ENCODE measurements at places on chromosomes 3 and 15.
A peak's percentile ranks its signal among the peaks of the same experiment; 100 is the strongest.

DNA sequence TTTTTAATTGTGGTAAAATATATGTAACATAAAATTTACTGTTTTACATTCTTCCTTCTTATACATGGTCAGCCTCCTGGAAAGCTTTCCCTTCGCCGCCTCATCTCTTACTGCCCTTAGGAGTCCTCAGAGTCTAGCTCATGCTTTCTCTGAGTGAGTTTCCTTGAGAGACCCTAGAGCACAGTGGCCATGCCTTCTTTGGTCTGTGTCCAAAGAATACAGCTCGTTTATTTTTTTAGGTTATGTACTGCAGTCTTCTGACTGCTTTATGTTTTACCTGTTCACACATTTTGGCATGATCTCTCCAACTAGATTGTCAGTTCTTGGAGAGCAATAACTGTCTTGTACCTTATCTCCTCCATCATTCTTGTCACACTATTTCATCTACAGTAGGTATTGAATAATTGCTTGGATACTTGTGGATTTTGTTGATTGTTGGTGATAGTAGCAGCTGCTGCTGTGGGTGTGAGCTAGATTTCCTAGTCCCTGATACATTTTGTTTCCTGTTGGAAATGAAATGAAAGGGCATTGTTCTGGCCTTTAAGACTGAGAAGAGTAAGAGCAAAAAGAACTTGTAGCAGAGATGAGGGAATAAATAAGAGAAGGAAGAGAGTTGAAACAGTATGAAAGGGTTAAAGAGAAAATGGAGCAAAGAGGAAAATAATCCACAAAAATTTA, 10.9 kb downstream of the ARIH2 start:
- DNase-seq = no peak

- DNase-seq = no peak
Observed at GRCh38 chr3:69445024-69445423, 59.1 kb upstream of the FRMD4B start.

DNA sequence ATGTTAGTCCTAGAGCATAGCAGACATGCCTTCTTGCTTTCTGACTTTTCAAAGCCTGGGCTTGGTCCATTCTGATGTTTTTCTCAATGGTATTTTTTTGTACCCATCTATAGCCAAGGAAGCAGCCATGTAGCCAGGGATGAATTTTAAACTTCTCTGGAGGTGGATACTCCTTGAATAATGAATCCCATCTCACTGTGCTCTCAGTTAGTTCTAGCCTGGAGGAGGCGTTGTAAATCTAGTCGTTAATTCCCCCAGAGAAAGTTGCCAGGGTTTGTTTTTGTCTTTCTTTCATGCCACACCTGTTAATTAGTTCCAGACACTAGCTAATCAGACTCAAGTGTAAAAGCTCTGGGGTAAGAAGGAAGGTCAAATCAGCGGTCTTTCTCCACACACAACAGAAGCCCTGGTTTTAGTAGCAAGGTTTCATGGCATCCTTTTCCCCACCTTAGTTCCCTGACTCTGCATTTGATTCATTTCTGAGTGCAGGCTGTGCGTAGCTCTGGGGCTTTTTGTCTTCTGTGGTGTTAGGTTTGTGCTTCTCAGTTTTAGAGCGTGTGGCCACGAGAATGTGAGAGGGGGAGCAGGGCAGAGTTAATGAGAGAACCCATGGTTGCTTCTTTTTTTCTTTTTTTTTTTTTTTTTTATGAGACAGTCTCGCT, 19.7 kb downstream of the PTPRG start:
- DNase-seq = no peak

DNA sequence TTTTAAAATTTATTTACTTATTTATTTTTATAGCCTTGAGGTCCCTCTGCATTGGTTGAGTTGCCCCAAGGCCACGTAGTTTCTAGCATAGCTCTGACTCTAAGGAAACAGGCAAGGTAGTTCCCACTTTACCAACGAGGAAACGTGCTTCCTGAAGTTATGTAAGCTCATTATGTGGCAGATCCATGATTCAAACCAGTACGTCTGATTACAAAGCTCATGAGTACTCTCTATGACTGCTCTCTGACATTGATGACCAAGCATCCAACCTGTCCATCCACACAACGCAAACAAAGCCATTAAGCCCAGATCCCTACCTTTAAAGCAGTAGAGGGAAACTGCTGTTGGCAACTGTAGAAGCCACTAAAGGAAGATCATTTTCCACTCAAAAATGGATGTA, 25.6 kb downstream of the WWTR1 start:
- no peak for DNase-seq

GRCh38 chr15:64222573-64223366, 59.9 kb upstream of the PPIB start:
- DNase-seq = no peak

- DNase-seq = no peak
Observed at GRCh38 chr15:25710184-25710583, 152.9 kb downstream of the ATP10A start.

DNA sequence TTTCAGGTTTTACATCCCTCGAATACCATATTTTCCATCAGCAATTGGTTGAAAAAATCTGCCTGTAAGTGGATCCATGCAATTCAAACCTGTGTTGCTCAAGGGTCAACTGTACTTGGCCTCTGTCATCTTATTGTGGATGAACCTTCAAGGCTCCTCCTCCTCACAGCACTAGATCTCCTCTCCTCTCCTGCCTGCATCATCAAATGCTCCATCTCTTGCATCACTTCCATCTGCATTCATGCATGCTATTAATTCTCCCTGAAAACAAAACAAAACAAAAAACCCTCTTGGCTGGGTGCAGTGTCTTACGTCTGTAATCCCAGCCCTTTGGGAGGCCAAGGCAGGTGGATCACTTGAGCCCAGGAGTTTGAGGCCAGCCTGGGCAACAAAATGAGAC, 10.1 kb downstream of the BCL2L10 start:
- DNase-seq = no peak

- no peak for DNase-seq
Observed at GRCh38 chr15:25543196-25543595, 104.4 kb upstream of the UBE3A start.

GRCh38 chr15:73965094-73965757, 26.9 kb downstream of the STOML1 start:
- DNase-seq = no peak

DNA sequence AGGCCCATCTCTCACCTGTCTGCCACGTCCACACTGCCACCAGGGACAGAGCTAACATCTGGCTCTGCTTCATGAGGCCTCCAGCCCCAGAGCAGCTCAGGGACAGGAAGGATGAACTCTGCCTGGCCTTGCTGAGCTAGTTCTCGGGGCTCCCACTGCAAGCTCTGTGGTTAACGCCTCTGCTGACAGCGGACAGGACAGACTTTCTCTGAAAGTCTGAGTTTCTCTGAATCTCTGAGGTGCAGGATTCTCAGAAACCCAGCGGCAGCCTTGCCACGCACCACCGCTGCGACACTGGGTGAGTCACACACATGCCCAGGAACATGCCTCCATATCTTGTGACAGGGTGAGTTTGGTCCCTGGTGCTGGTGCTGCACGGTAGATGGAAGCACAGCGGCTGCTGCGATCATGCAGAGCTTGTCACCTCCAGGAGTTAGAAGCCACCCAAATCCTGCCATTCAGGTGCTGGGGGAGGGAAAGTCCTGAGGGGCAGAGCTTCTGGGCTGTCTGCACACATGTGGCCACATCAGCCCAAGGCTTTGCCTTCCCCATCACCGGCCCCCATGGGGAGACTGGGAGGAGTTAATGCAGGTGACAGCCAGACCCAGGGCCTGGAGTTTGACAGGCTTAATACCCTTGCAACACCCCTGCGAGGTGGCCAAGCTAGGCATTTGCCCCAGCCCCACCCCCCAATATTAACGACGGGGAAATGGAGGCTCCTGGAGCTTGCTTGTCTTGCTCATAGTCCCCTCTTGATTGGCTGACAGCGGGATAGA, 267.0 kb downstream of the PLCL2 start:
- peak; percentile 87 for DNase-seq

GRCh38 chr3:187504435-187504834, 136.2 kb downstream of the RTP4 start:
- no peak for DNase-seq

DNA sequence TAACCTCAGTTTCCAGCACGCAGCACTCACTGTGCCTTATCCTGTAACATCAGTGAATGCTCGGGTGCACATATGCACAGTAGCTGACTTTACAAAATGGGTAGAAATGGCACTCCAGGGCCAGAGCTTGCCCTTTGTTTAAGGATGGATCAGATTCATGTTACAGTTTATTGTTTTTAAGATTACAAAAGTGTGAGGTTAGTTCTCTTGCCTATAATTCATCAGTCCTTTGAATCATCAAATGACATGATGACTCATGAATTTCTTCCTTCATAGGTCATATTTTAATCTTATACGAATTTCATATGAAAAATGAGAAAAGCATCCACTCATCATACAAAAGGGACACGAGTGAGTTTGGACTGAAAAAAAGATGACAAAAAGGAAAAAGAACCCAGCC, 545.3 kb downstream of the GBE1 start:
- no peak for DNase-seq

GRCh38 chr15:66751579-66751978, 49.5 kb downstream of the SMAD6 start:
- DNase-seq = no peak

DNA sequence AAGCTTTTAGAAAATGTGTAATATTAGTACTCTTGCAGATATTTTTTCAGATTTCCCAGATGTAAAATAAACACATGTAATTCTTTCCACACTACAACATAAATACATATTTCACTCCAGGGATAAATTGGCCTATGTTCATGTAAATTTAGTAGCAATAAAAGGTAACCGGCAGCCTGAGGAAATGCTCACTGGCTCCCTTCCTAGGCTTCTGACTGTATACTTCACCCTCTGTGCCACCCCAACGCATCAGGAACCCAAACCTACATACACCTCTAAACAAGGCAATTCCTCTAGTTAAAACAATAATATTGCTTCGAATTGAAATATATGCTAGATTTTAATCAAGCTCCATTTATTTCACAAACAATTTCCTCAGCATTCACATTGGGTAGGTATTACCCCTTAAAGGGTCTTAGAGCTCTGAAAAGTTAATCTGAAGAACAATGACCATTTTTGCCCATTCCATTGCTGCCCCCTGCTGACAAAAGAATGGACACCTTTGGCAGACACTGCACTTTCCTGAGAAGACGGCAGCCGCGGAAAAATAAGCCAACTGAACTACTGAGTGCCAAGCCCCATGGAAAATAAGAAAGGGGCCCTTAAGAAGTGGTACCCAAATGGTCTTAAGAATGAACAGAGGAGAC, 212.5 kb downstream of the OSBPL10 start:
- peak; percentile 12 for DNase-seq

DNA sequence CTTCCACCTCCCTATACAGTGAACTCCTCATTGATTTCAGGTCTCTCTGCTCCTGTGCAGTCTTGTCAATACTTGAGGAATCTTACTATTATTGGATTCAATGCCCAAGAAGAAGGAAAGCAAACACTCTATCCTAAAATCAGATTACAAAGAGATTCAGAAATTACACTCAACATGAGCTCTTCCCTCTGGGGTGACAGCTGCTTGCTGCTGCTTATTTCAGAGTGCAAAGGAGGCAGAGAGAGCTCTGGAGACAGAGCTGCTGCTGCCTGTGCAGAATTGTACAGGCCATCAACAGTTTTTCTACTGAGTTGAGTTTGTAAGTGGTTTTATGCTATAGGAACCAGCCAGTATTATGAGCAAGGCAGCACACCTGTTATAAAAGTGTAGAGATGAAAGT, 7.1 kb downstream of the RYR3 start:
- no peak for DNase-seq

DNA sequence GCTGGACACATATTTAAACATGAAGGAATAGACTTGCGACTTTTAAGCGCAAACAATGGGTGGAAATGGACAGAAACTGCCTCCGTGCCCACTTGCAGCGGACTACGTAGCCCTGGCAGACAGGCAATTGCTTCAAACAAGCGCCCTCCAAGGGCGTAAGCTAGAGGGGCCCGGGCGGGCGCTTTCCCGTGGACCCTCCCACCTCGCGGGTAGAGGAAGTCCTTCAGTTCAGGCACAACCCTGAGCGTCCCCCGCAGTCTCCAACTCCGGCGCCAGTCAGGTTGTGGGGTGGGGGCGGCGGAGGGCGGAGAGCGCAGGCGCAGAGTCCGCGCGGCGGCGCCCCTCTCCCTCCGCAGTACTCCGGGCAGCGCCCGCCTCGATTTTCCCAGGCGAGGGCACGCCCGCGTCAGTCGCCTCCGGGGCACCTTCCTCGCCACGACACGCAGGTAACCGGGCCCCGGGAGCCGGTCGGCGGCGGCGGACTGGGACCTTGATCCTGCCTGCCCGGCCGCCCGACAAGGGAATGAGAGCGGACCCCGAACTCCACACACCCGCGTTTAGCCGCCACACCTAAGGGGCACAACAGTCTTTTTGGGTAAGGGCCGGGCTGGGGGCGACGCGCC, at the start of gene SLC35G2:
TSS of gene SLC35G2 (plus strand) at position 358 of the 623 bp plus-strand sequence. CDS start 35,335 bp downstream, outside the sequence.
- DNase-seq = no peak

DNA sequence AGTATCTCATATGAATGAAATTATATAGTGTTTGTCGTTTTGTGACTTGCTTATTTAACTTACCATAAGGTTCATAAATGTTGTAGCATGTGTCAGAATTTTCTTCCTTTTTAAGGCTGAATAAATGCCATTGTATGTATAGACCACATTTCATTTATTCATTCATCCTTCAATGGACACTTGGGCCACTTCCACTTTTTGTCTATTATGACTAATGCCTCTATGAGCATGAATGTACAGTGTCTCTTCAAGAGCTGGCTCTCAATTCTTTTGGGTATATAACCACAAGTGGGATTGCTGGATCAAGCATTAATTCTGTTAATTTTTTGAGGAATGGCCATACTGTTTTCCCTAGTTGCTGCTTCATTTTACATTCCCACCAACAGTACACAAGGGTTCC, 156.1 kb downstream of the VPS8 start:
- no peak for DNase-seq

- DNase-seq = no peak
Observed at GRCh38 chr3:186955898-186956696, 25.8 kb downstream of the ST6GAL1 start.

GRCh38 chr3:65939801-65940246, 98.9 kb downstream of the MAGI1 start:
- DNase-seq = no peak

GRCh38 chr3:138949002-138949418, 2.0 kb downstream of the FOXL2NB start:
- no peak for DNase-seq

GRCh38 chr3:10717756-10718155, 98.3 kb upstream of the SLC6A11 start:
- DNase-seq = no peak

- peak; percentile 21 for DNase-seq
Observed at GRCh38 chr15:40241269-40242212, 2.7 kb downstream of the PAK6 start.

GRCh38 chr15:66066481-66066880, 187.1 kb downstream of the MEGF11 start:
- DNase-seq = no peak
